ENCODE measurements at places on chromosomes 2 and 18.

- DNase-seq: no peak
These were observed 513.4 kb downstream of the TNS1 start for GRCh38 chr2:217489145-217489960.

DNA sequence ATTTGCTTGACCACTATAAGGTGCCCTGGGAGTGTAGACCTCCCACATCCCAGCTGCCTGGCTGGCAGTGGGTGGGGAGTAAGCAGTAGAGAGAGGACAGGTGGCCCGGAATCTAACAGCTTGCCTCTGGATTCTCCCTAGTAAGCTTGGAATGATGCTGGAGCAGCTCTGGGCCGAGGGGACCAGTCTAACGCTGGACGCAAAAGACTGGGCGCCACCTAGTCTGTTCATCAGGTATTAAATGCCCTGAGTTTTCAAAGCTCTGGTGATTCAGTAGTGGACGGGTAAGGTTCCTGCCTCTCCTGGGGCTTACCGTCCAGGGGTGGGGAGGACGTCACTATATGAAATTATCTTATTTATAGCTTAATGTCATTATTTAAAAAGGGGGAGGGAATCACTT, 648 bp upstream of the LYPD6B start:
- DNase-seq: no peak

- DNase-seq: no peak
These were observed 29.3 kb downstream of the ZC3H15 start for GRCh38 chr2:186515376-186515775.

GRCh38 chr2:162608901-162609300, 229.7 kb downstream of the KCNH7 start:
- no peak for DNase-seq

- no peak for DNase-seq
These were observed 177.7 kb upstream of the LRRTM1 start for GRCh38 chr2:80482276-80482675.

DNA sequence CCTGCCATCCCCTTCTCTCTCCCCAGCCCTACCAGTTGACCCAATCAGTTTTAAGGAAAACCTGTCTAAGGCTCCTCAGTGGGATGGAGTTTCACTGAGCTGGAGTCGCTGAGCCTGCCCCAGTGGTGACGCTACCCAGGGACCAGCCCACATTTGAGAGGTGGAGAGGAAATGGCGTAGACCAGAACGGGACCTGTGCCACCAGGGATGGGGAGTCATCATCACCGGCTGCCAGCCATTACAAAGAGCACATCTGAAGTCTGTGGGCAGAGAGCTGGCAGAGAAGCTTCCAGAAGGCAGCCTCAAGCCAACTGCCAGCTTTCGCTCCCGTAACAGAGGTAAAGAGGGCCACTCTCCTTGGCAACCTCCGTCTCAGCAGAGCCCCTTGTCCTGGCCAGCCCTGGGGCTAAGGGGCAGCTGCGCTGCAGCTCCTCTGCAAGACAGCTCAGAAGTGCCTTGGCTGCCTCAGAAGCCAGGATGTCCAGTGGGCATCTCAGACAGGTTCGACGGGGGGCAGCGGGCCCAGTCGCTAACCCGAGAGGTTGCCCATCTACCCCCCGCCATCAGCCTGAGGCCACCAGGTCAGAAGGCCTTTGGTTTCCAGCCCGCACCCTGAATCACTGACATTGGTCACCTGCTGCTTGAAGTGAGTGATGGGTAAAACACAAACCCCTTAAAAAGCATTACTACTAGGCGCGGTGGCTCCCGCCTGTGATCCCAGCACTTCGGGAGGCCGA, 15.4 kb downstream of the SDC1 start:
- DNase-seq: no peak

DNA sequence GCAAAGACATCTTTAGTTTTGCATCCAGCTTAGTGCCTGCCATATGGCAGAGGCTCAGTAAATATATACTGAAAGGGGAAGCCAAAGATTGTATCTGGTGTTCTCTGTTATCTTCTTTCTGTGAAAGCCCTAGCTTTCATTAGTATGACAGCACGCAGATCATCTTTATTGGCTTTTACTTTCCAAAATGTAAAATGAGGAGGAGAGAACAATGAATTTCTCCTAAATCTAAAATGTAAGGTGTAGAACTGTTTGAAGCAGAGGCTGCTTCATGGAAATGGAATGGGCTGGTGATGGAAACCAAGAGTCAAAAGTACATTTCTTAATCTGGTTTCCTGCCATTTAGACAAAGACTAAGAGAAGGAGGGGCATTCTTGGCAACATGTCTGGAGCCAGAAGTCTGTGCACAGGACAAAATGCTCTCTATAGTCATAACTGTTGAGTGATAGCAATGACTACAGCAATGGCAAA, 1029.9 kb upstream of the PIK3C3 start:
- DNase-seq: no peak

GRCh38 chr2:152348388-152348787, 13.4 kb downstream of the FMNL2 start:
- DNase-seq: no peak

GRCh38 chr18:74251297-74252038, 40.3 kb downstream of the CYB5A start:
- DNase-seq: no peak

- no peak for DNase-seq
These were observed 1.0 kb downstream of the IL1A start for GRCh38 chr2:112783187-112783714.

GRCh38 chr18:3498698-3499471, 48.9 kb downstream of the TGIF1 start:
- DNase-seq: no peak

DNA sequence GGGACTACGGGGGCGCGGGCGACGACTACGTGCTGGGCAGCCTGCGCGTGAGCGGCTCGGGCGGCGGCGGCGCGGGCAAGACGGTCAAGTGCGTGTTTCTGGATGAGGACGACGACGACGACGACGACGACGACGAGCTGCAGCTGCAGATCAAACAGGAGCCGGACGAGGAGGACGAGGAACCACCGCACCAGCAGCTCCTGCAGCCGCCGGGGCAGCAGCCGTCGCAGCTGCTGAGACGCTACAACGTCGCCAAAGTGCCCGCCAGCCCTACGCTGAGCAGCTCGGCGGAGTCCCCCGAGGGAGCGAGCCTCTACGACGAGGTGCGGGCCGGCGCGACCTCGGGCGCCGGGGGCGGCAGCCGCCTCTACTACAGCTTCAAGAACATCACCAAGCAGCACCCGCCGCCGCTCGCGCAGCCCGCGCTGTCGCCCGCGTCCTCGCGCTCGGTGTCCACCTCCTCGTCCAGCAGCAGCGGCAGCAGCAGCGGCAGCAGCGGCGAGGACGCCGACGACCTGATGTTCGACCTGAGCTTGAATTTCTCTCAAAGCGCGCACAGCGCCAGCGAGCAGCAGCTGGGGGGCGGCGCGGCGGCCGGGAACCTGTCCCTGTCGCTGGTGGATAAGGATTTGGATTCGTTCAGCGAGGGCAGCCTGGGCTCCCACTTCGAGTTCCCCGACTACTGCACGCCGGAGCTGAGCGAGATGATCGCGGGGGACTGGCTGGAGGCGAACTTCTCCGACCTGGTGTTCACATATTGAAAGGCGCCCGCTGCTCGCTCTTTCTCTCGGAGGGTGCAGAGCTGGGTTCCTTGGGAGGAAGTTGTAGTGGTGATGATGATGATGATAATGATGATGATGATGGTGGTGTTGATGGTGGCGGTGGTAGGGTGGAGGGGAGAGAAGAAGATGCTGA, 1.4 kb downstream of the SOX11 start:
- no peak for DNase-seq

- no peak for DNase-seq
These were observed 140.8 kb upstream of the SERTAD2 start for GRCh38 chr2:64794426-64794995.

DNA sequence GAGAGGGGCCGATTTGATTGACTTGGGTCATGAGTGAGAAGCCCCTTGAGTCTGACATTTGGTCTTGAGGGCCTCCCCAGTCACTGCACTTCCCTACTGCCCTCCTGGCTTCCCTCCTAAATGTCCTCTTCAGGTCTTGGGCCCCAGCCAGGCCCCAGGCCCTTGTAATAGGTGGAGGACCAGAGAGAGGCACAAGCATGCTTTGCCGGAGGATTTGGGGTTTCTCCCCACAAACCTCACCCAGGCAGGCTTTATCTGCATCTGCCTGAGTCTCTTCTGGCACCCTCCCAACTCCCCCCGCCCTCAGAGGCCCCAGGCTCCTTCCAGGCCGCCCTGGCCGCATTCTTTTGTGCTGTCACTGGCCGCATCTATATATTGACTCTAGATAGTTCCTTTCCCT, 270.7 kb downstream of the HAUS1 start:
- no peak for DNase-seq

GRCh38 chr2:33680644-33681363, 81.7 kb upstream of the FAM98A start:
- DNase-seq: no peak

DNA sequence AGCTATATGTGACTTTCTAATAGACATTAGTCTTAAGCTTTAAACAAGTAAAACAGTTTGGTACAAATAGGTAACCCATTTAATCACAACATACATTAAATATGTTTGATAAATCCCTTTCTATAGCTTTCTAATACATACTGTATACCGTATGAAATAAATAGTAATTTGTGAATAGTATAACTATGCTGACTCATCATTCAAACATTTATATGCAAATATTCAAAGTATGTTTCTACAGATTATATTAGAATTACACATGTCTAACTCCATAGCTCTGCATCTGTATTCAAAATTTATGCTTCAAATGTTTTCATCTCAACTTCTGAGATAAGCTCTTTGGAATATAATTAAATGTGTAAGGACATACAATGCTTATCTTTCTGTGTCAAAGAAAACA, 142.7 kb upstream of the ZNF804A start:
- no peak for DNase-seq

DNA sequence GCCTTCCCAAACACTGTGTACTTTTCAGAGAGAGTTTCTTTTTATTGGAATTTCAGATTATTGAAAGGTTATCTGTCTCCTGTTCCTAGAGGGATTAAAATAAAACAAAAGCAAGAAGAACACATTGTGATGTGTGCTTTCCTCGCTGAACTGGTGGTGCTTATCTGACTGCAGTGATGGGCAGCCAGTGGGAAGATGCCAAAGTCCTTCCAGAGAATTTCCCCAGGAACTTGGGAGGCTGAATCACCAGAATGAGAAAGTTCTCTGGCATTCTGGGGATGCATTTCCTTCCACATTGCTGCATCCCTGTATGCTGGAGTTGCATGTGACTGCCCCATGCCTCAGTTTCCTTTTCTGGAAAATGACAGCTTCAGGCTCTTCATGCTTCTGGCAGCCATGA, 53.9 kb upstream of the SEC11C start:
- DNase-seq: no peak

DNA sequence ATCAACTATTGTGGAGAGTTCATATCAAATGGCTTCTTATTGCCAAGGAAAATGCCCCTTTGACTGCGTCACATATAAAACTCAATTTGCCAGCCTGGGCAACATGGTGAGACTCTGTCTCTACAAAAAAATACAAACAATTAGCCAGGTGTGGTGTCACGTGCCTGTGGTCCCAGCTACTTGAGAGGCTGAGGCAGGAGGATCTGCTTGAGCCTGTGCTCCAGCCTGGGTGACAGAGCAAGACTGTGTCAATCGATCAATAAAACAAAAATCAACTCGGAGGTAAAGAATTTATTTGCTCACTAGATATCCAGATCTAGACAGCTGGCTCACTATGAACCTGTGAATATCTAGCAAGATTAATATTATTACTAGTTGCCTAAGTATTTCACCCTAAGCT, 1.7 kb upstream of the ZCCHC2 start:
- no peak for DNase-seq

GRCh38 chr18:50075772-50076171, 119.2 kb downstream of the MYO5B start:
- no peak for DNase-seq

DNA sequence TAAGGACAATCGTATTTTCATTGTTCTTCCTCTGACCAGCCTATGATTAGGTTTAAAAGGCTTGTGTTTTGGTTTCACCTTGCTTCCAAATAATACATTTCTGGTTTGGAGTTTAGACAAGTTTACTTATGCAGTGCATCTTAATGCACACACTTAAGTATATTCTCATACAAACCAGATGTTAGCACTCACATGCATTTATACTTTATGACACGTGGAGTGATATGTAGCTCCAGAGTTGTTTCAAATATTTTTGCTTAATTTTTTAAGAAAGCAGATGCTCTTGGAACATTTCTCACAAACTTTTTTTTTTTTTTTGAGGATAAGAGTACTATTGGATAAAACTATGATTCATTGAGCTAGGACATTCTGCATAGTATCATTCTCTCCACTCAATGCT, 109.9 kb downstream of the PDE1A start:
- no peak for DNase-seq

GRCh38 chr2:68796295-68796905, 61.8 kb downstream of the ARHGAP25 start:
- DNase-seq: no peak

DNA sequence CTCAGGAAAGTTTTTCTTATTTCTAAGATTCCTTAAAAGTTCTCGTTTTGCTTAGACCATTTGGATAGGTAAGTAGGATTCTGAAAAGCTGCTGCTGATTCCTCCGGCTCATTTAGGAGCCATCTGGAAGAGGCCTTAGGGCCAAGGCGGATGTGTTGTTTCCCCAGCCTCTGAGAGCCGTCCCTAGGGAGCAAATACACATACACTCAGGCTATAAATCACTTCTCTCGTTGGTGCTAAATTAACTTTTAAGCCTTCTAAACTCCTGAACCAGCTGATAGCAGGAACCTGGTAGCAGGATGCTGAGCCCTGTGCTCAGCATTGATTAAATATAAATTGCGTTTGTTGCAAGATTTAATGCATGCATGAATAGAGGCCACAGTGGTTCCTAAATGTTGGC, 109.8 kb downstream of the ADCYAP1 start:
- DNase-seq: no peak

DNA sequence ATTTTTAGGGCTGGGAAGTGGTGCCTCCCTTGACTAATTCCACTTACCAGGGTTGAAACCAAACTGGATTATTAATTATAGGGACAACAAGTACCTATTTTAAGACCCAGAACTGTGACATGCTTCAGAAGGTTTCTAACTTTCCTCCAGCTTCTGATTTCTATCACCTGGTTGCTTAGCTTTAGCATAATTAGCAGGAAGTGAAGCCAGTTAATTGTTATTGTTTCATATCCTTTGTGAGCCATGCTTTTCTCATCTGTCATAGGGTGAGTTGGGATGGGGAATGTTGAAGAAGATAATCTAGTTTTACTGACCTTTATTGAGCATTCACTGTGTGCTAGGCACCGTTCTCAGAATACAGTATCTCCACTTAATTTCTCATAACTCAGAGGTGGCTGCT, 3.2 kb downstream of the YPEL5 start:
- no peak for DNase-seq

- no peak for DNase-seq
These were observed 24.2 kb upstream of the SERPINE2 start for GRCh38 chr2:224063298-224063648.

- DNase-seq: no peak
These were observed 63.0 kb downstream of the GLI2 start for GRCh38 chr2:120798567-120799247.

- DNase-seq: no peak
These were observed 142.6 kb downstream of the DIS3L2 start for GRCh38 chr2:232104076-232104646.

Measured in GM18507 (cell line).